ENCODE measurements at places on chromosomes 2 and 18.

GRCh38 chr2:136389809-136390208 is 271.9 kb upstream of the CXCR4 start:
- no peak for DNase-seq

DNA sequence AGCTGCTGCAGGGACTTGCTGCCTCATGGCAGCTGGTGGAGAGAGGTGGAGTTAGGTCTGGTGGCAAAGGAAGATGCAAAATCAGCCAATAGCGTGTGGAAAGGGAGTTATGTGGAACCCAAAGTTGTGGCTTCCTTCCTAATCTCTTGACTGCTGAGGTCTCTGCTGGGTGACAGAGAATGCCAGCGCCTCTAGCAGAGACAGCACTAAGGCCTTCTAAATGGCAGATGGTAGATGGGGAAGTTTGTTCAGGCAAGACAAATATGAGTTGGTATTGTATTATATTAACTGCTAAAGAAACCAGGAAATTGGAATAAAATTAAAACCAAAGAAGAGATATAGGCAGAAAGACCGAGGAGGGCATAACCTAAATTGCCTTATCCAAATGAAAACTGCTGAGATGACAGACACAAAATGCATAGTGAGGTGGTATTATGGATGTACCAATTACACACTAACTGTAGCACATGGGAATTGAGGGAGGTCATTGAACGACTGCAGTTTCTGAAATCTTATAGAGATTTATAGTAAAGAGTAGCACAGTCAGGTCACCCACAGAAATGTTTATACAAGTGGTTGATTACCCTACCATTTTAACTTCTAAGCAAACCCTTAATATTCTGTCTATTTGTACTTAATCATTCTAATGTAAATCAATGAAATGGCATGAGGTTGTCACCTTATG is 246.6 kb upstream of the SESTD1 start:
- no peak for DNase-seq

- DNase-seq, result no peak
Observed at GRCh38 chr2:210873631-210874030, 317.2 kb downstream of the CPS1 start.

DNA sequence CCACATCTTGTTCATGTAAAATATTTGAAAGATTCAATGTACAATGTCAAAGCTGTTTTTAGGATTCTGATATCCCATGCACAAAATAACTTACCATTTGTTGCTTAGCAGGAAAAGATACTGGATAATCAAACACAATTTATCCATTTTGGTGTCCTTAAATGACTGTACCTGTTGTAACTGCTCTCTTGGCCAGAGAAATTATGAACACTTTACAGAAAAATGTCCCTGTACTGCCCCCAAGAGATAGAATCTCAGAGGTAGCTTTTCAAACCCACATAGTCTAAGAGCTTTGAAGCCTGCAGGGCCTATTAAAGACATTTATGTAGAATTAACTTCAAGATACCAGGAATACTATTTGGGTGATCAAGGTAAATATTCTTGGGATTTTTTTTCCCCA is 12.2 kb upstream of the ME2 start:
- DNase-seq, result no peak

DNA sequence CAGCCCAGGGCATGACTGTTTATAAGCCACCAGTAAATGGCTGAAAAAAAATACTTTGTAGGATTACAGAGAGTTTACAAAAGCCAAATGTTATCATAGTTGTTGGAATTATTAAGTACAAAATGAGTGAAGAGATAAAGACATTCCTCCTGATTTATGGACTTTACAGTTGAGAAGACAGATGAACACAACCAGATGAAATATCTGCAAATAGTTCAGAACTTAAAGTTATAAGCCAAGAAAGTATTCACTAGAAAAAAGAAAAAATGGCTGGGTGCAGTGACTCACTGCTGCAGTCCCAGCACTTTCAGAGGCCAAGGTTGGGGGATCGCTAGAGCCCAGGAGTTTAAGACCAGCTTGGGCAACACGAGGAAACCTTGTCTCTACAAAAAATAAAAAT is 11.2 kb downstream of the PMAIP1 start:
- no peak for DNase-seq

DNA sequence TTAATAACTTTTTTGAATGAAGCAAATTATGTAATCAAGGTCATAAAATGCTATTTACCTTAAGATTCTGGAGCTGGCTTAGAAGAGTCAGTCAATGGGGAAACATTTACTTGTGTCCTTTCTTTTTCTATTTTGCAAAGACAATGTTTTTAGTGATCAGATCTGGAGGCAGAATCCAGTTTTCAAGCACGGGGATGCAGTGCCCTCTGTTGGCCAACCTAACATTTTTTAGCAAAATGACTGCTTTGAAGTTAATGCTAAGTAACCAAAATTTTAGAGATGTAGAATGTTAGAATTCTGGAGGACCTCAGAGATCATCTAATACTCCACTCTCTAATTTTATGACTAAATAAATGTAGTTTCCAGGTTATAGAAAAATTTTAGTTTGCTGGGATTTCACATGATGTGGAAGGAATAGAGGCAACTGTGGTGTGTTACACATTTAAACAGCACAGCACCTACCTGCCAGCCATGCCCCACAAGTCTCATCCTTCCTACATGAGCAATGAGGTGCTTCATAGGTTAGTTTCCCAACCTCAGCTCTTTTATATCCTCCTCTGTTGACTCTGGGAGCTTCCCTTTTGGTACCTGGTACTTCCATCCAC is 23.6 kb upstream of the SLC9A4 start:
- no peak for DNase-seq

DNA sequence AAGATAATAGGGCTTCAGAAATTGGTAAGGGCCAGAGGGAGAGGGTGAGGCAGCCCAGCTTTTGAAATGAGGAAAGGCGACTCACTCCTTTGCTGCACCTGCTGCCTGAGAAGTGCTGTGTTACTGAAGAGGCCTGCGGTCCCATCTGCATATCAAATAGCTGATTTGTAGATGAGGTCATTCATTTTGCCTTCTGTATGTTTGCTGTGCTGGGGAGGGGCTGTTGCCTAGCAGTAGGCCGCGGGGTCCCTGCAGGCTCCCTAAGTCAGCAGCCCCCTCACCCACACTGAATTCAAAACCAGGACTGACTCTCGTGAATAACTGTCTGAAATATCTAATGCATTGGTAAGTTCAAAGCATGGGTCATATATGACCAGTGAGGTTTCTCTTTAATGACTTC is 377.2 kb downstream of the SOX11 start:
- DNase-seq, result peak; percentile 83

- no peak for DNase-seq
Observed at GRCh38 chr2:147456779-147457178, 388.1 kb upstream of the ACVR2A start.

GRCh38 chr18:44135741-44136140 is 544.9 kb upstream of the SETBP1 start:
- DNase-seq, result no peak

GRCh38 chr2:220143336-220143735 is 515.9 kb downstream of the SLC4A3 start:
- no peak for DNase-seq

DNA sequence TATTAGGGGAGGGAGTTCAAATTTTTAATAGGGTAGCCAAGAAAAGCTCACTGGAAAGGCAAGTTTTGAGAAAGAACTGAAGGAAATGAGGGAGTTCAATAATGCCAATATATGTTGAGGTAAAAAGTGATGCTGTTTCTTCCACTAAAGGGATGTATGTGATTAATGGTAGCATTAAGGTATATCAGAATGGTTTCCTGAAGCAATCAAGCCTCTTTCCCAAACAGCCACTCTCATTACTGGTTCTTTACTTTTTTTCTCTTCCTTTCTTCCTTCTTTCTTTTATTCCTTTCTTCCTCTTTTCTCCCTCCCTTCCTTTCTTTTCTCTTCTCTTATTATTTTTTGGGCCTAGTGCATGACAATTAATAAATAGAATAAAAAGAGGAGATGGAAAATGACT is 433.5 kb downstream of the SATB2 start:
- DNase-seq, result no peak

- no peak for DNase-seq
Observed at GRCh38 chr18:47175283-47175897, 774 bp downstream of the IER3IP1 start.

DNA sequence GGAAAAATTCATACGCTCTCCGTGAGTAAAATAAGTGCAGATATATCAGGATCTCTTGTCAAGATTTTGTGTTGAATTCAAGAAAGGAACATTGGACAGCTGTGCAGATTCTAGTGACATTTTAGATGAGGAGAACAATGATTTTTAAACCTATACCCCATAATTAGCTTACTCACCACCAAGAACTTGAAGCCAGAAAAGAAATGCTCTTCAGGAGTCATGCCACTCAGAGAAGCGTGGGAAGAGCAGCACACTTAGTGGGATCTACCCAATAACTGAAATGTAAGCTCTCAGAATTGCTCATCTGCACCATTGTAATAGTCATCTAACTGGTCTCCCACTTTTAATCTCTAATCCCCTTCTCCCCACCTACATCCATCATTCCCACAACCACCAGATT is 9.2 kb upstream of the ERMN start:
- DNase-seq, result no peak

DNA sequence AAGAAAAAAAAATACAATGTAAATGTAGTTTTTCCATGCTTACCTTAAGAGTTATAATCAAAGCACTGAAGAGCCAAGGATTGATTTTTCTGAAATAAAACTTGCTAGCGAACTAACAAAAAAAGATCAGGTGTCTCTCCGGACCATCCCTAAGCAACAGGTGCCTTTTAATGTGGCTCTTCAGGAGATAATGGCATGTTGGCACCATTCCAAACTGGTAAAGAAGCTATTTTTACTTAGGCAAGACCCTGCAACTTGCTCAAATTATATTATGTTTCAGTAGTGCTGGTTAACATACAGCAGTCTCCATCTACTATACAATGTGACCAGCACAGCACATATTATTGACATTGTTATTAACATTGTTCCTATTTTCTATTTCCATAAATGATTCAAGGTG is 2.3 kb upstream of the GCC2 start:
- DNase-seq, result no peak

All from DMS153 (cell line).